Daoy (cell line): ENCODE measurements at places on chromosomes 4 and X. TPM values are rescaled to one million over a fixed set of nuclear protein-coding genes. Genes with fewer than 3 reads are reported as not detected.

Gene ARX
- not detected in 2 replicates for total RNA-seq

Gene RAB41
- total RNA-seq, result not detected in 2 replicates

Gene UBE2A
- total RNA-seq, result 16.6 and 17.6 TPM in 2 replicates

Gene ARHGAP24
- 2.8 and 6.1 TPM in 2 replicates for total RNA-seq

Gene GPR119
- not detected in 2 replicates for total RNA-seq

Gene CXCL13
- total RNA-seq, result not detected in 2 replicates

Gene RADX
- not detected in 2 replicates for total RNA-seq

Gene ALB
- not detected in 2 replicates for total RNA-seq
